ENCODE measurements at places on chromosomes 7 and 10.

DNA sequence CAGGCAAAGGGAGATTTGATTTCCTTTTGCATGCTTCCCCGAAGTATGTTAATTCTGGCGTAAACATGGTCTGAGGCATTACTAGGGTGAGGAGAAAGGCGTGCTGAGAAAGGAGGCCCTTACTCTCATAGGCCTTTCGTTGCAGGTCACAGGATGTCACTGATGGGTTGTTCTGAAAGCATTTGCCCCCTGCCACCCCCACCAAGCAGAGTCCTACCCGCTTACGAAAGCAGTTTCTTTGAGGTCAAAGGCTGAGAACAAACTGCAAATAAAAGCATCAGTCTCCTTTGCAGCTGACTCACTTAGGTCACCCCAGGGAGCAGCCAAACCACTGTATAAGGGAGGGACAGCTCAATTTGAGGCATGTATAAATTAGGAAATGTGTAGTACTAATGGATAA, 57.1 kb downstream of the BPGM start:
- DNase-seq, result no peak

- DNase-seq, result no peak
These were observed 8.5 kb upstream of the CSTF2T start for GRCh38 chr10:51707821-51708424.

- DNase-seq, result no peak
These were observed 290.1 kb upstream of the ZMIZ1 start for GRCh38 chr10:78778444-78779338.

DNA sequence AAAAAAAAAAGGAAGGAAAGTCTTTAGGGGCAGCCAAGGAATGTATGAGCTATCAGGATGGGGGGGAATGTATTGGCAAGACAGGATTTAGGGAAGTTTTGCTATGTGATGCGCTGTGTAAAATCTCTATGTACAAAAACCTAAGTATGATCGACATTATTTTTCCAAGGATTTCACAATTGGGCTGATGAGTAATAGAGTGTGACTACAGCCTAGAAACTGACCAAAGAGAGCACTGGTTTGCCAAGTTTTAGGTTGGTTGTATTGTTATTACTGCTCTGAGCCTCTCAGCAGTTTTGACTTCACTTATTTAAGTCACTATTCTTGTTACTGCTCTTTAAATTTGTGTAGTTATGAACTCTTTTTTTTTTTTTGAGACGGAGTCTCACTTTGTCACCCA, 107.3 kb downstream of the NRCAM start:
- no peak for DNase-seq

GRCh38 chr7:53473371-53473770, 437.9 kb downstream of the POM121L12 start:
- no peak for DNase-seq

- DNase-seq, result peak; percentile 17
These were observed 87.7 kb upstream of the PRKCQ start for GRCh38 chr10:6667679-6668270.

DNA sequence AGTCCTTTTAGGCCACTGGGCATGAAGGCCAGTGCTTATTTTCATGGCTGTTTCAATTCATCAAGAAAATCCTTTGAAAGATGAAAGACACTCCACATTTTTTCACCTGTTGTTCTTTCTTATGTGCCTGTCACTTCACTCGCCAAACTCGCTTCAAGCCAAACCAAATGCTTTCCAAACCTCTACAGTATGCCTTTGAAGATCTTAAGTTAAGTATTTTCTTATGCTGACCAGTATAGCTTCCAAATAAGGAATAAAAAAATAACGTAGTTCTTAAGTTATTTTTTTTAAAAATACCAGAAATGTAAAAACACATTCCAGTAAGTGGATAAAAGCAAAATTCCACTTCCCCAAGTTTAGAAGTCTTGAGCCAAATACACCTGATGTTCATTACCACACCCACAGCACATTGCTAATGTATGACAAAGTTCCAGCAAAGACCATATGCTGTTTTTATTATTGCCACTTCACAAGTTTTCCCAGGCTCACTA, 186.1 kb downstream of the MTERF1 start:
- no peak for DNase-seq

DNA sequence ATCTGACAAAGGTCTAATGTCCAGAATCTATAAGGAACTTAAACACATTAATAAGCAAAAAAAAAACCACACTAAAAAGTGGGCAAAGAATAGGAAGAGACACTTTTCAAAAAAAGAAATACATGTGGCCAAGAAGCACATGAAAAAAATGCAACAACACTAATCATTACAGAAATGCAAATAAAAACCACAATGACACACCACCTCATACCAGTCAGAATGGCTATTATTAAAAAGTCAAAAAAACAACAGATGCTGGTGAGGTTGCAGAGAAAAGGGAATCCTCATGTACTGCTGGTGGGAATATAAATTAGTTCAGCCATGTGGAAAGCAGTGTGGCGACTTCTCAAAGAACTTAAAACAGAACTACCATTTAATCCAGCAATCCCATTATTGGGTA, 119.0 kb downstream of the LMBR1 start:
- DNase-seq, result no peak

DNA sequence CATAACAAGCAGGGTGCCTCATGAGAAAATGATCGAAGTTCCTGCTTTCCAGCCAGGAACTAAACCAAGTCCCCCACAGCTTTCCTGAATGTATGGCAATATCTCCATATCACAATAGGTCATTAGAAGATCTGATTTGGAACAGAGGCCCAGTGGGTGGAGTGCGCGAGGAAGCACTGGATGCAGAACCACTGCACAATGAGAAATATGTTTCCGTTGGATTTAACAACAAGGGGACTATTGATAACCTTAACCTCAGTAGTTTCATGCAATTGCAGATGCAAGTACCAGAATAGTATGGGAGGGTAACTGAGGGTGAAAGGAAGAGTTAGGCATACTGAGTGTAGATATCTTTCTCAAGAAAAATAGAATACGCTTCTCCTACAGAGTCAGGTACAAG, 45.3 kb downstream of the ZPBP start:
- DNase-seq, result no peak

- DNase-seq, result no peak
These were observed 56.2 kb downstream of the XPNPEP1 start for GRCh38 chr10:109866995-109867635.

DNA sequence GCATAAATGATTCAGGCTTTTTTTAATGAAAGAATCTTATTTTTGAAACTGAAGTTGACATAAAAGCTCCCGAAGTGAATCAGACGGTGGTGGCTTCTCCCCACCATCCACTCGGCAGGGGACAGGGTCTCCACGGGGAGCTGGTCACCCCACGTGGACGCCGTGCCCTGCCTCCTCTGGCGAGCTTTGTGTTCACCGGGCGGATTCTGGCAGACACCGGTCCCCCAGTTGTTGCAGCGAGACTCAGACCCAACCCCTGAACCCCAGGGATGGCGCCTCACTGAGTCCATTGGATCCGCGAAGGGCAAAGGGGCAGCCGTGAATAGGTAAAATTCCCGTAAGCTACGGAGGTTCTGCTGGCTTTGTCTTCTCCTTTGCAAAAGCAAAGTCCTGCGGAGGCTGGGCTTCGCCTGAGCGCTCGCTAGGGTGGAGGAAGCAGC, 38.4 kb downstream of the PTPRN2 start:
- peak; percentile 18 for DNase-seq

GRCh38 chr10:58930500-58930899, 245.9 kb upstream of the PHYHIPL start:
- no peak for DNase-seq

DNA sequence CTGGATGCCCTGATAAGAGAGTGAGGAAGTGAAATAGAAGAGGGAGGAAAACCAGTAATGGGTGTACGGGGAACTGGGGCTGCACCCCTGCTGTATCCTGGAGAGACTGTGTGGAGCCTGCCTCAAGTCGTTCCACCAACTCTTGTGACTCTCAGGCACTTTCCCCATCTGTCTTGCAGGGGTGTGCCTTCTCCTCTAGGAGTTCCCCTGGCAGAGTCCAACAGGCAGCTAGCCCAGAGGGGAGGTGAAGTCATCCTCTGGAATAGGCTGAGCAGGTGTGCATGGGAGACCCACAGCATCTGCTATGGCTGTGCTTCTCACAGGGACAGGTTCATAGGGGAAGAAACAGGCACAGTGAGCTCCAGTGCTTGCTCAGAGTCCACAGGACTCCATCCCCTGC, 46.8 kb downstream of the WIPF3 start:
- DNase-seq, result no peak

GRCh38 chr10:74586088-74586585, 240.3 kb upstream of the KAT6B start:
- DNase-seq, result no peak

DNA sequence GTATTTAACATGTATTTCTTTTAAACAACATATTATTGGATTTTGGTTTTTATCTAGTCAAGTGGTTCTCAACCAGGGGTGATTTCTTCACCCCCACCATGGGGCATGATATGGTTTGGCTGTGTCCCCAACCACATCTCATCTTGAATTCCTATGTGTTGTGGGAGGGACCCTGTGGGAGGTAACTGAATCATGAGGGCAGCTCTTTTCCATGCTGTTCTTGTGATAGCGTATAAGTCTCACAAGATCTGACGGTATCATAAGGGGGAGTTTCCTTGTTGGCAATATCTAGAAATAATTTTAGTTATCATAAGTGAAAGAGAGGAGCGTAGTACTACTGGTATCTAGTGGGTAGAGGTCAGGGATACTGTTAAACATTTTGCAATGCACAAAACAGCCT, 37.6 kb downstream of the TMEM168 start:
- DNase-seq, result no peak

DNA sequence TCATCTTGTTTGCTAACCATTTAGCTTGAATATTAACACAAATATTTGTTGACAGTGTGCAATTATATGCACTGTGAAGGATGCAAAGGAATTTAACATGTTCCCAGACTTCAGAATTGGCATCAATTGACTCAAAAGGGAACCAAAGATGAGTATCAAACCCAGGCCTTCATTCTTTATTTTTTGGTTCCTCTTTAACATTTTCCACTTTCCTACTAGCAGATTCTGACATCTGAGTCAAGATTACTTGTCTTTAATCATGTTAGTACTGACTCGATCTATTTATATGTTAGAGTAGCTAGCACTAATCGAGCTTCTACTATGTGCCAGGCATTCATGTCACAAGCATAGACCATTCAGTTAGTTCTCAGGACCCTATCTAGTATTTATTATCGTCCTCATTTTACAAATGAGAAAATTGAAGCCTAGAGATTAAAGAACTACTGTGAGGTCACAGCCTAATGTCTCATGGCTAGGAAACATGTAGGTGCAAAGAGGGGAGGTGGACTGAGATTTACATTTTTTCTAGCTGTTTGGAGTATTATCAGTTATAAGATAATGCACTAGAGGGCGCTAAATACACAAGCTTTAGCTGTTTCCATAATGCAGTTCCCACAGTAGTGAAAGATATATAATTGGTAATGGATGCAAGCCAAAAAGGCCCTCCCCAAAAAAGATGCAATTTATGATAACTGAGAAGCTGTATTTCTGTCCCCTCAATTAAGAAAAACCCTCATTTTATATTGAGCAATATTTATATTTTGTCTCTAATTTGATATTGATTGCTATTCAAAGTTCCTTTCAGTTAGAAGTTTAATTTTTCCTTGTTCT, 32.9 kb upstream of the KMT2E start:
- no peak for DNase-seq

- no peak for DNase-seq
These were observed 344.5 kb downstream of the RPS24 start for GRCh38 chr10:78378192-78378591.

DNA sequence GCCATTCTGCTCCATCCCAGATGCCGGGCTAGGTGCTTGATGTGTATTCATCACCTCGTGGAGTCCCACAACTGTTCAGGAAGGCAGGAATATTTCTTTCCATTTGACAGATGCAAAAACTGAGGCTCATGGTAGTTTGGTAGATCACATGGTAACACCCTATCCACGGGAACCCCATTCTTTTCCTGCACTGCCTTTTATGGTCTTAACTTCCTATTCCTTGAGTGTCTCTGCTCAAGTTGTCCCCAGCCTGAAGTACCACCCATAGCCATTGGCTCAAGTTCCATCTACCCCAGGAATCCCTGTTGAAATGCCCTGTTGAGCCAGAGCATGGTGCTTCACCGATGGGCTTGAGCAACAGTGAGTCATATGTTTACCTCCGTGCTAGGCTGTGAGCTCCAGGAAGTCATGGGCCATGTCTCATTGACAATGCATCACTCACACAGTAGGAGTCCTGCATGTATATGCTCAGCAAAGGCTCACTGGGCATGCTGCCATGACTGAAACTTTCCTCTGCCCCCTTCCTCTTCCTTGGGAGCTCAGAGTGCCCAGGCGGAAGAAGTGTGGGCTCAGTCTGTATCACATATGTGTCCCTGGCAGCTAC, 71.7 kb upstream of the ADAM12 start:
- DNase-seq, result no peak

GRCh38 chr7:121303422-121304101, 25.2 kb upstream of the WNT16 start:
- no peak for DNase-seq

GRCh38 chr10:132538790-132539421, 1.3 kb downstream of the INPP5A start:
- DNase-seq, result no peak

GRCh38 chr10:21015851-21016250, 118.7 kb upstream of the NEBL start:
- DNase-seq, result no peak

DNA sequence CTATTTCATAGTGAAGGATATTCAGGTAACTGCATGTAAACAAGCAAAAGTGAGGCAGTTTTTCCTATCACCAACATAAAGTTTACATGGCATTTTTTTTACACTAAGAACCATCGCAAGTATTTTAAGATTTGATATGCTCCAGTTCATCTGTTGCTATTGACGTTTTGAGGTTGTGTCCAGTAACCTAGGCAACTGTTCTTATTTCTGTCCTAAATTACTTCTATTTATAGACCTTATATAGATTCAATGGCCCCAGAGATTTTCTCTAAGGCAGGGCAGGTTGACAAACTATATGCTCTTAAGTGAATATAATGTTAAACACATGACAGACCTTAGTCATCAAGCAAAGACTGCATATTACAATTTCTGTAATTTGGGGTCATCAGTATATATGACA, 830.2 kb upstream of the LRRTM3 start:
- DNase-seq, result no peak

DNA sequence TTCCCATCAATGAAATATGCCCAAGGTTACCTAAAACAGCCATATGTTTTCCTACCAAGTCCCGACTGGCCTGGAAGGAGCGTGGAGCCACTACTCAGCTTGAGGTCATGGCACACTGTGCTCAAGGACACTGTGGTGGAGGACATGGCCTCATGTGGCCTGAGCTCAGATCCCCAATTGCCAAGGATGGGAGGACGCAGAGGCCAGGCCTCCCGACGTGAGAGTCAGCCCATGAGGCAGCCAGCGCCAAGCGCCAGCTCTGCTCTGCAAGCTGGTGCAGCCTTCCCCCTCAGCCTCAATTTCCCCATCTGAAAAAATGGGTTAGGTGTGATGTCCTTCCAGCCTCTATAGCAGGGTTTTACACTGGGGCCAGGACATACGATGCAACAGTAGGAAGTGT, 302.6 kb downstream of the CALN1 start:
- no peak for DNase-seq

DNA sequence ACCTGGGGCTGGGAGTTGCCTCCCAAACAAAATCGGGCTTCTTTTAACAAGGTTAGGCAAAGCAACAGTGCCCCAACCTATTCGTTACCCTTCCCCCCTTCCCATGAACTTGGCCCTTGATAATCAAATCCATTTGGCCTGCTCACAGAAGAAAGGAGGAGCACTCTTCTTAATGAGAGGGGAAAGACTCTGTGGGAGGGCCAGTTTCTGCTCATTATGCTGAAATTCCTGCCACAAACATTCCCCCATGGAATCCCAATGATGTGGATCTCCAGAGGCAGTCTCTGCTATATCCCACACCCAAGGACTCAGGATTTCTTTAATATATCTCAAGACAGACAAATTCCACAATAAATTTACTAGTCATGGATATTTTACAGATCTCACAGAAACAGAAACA, 43.0 kb downstream of the LSM5 start:
- DNase-seq, result no peak
